ENCODE measurements at places on chromosomes 6 and 20. TPM values are rescaled to one million over a fixed set of nuclear protein-coding genes. Genes with fewer than 3 reads are reported as not detected.

GRCh38 chr6:33622456-33623431 is 1.6 kb downstream of the ITPR3 start:
- DNase-seq: no peak

DNA sequence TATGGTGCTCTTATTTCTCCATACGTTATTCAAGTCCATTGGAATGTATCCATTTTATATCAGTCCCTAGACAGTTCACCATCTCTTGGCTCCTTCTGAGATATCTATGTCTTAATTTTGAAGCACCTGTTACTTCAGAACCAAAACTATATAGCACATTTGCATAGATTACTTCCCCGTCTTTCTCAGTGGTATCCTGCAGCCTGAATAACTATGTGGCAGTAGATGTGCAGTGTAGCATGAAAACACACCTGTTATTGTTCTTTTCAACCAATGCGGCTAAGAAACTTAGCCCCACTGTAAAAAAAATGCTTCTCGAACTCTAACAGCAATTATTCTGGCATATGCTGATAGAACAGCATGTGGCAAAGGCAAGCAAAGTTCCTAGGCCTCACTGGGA is 1184.4 kb upstream of the ADGRB3 start:
- DNase-seq: no peak

DNA sequence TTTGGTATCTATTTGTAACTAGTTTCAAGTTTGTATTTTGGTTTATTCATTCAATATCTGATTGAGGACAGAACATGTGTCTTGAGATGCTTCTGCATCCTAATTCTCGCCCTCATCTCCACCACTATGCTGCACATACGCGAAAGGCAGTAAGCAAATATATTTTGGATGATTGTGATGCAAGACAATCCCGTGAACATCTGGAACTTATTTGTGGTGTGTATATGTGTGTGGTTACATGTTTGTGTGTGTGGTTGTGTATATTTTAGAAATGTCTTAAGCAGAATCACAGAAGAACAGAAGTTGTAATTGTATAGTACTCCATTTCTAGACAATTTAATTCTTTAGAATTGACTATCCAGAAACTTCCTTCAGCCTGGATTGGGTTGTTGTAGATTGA is 35.1 kb upstream of the RNF144B start:
- DNase-seq: no peak

- DNase-seq: no peak
Observed at GRCh38 chr6:32837651-32838113, 857 bp downstream of the TAP2 start.

- DNase-seq: no peak
Observed at GRCh38 chr6:11785415-11785773, 6.8 kb upstream of the ADTRP start.

- no peak for DNase-seq
Observed at GRCh38 chr6:97630604-97631003, 347.6 kb upstream of the MMS22L start.

GRCh38 chr6:140641412-140641811 is 1267.0 kb upstream of the CITED2 start:
- DNase-seq: no peak

DNA sequence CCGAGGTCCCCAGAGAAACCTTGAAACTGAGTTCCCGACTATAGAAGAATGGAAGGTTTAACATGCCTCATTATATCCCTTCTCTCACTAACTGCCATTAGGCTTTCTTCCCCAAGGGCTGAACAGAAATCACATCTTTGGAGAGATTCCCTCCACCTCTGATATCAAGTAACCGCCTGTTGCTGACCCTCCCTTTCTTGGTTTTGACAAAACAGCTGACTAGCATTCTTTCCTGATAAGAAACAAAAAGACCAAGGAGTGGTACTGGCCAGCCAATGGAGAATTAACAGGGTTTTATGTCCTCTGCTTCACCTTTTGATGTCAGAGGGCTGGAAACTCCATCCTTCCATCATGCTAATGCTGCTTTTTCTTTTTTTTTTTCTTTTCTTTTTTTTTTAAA is 176.6 kb upstream of the ADGRB3 start:
- no peak for DNase-seq

GRCh38 chr6:157316871-157317814 is 6.2 kb downstream of the TMEM242 start:
- peak; percentile 92 for DNase-seq

DNA sequence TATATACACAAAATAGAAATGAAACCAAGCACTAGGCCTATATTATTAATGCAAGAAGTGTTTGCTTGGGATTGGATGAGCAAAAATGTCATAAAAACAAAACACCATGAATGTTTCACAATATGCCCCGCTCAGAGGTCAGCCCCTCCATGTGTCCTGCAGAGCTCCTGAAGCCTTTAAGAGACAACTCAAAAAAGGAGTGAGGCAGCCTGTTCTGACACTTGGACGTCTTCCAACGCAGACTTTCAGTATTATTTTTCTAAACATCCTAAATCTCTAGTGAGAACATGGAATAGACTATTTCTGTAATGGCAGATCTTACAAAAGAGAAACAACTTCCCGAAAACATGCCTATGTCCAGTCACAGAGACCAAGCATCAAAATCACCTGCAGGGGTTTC is 322.6 kb downstream of the PRKN start:
- no peak for DNase-seq

DNA sequence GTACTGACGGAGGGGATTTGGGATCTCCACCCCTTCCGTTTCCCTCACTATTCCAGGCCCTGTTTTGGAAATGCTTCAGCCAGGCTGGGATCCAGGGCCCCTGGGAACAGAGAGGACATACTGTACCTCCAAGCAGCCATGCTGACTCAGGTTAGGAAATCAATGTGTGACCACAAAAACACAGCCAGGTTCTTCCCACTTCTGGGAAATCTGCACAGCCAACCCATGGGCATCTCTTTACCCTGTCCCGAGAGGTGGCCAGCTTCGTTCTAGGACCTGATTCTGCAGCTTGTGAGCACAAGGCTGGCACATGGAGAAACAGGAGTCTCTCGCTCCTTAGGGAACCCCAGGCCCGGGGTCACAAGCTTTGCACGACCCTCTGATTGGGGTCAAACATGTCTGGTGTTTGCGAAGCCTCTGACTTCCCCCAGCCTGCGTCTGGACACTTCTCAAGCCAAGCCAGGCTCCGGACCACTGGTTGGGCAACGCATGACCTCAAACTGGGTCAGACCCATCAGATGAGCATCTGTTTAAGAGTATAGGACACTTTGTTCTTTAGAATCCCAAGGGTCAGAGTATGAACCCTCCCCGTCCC is 8.3 kb upstream of the TTPAL start:
- peak; percentile 69 for DNase-seq

NINL gene
- total RNA-seq: 18.0 TPM

ZKSCAN3 gene
- total RNA-seq: 0.21 TPM

KIAA0408 gene
- not detected for total RNA-seq

HLA-E gene
- total RNA-seq: 896 TPM

SERPINB6 gene
- total RNA-seq: 222 TPM
